Mesothelial cell of epicardium (in vitro differentiated cells): ENCODE measurements at places on chromosomes 11 and 22.

DNA sequence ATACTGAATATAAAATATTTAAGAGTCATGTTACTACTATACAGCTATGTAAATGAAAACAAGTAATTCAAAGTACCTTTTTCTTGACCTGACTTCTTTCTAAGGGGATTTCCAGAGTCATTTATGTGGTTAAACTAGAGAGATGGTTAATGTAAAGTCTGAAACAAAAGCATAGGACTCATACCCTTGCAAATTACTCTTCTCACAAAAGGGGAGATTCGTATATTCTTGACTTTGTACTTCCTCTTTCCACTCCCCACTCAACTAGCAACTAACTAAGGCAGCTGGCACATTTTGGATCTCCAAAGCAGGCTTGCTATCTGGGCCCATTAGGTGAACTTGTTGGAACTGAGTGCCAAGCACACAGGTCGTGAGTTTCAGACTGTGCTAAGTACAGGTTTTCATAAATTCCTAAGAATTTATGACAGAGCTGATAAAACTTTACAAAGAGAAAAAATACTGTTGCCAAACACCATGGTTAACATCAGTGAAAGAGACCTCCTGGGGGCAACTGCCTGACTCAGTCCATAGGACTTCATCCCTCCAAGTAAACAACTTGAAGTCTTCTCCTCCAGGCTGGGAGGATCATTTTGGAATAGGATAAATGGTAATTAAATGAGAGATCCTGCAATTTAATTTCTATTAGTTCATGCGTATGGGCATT lies 77.0 kb upstream of the DDI1 start:
- no peak for DNase-seq

DNA sequence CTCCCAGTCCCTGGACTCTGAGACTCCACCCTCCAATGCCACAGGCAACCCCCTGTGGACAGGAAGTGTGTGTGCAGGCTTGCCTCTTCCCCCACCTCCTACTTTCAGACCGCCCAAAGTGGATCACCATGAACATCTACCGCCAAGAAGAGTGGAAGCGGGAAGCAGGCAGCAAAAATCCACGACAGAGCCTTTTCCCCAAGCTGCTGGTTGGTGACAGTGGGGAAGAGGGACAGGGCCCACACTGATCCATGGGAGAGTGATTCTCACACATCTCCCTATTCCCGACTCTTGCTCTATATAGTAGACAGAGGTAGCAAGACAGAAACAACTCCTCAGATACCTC lies 53.4 kb upstream of the SPATA19 start:
- DNase-seq = peak; percentile 11

DNA sequence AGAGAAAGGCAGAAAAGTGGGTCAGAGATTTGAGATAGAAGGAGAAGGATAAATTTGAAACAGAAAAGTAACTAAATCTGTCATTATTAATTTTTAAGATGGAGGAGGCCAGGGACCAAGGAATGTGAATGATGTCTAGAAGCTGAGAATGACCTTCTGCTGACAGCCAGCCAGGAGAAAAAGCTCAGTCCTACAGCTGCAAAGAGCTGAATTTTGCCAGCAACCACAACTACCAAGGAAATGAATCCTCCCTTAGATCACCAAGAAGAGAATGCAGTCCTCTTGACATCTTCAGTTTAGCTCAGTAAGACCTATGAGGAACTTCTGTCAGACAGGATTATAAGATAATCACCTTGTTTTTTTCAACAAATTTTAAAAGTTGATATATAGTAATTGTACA lies 538.2 kb downstream of the LRRC4C start:
- DNase-seq = no peak

GRCh38 chr11:12938590-12939247 lies 70.4 kb upstream of the RASSF10 start:
- no peak for DNase-seq

DNA sequence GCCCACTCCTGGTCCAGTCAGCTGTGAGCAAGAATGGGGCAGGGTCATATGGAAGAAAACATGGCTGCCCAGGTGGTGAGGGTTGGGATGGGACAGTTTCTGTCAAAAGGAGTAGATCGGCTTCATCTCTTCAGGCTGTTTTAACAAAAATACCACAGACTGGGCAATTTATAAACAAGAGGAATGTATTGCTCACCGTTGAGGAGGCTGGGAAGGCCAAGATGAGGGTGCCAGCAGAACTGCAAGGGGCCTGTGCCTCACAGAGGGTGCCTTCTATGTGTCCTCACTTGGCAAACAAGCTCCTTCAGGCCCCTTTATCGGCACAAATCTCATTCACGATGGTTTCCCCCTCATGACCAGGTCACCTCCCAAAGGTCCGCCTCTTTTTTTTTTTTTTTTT lies 18.1 kb upstream of the RELT start:
- DNase-seq = no peak

DNA sequence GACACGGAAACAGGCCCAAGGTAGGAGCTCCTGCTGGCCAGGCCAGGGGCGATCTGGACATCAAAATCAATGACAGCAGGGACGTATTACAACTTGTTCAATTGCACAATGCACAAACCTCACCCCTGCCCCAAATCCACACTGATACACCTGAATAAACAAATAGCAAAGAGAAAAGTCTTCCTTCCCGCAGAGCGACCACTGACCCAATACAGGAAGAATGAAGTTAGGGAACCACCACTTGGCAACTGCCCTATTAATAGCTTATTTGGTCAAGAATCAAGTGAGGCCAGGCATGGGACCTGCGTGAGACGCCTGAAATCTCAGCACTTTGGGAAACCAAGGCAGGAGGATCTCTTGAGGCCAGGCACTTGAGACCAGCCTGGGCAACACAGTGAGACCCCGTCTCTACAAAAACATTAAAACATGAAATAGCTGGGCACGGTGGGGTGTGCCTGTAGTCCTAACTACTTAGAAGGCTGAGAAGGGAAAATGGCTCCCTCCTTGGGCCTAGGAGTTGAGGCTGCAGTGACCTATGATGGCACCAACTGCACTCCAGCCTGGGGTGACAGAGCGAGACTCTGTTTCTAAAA lies 109.1 kb downstream of the MED15 start:
- no peak for DNase-seq

DNA sequence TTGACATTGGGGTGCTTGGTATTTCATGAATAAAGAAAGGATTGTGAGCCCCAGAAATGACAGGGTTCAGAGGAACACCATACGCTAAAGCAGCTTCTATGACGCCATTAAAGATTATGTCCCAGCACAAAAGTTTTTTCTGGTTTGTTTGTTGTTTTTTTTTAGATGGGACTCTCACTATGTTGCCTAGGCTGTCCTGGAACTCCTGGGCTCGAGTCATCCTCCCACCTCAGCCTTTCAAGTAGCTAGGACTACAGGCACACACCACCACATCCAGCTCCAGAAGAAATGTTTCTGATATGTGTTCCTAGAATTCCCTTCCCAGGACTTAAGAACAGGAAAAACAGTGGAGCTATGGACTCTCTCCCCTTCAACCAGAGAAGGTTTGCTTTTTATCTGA lies 2.6 kb upstream of the RHOG start:
- no peak for DNase-seq

DNA sequence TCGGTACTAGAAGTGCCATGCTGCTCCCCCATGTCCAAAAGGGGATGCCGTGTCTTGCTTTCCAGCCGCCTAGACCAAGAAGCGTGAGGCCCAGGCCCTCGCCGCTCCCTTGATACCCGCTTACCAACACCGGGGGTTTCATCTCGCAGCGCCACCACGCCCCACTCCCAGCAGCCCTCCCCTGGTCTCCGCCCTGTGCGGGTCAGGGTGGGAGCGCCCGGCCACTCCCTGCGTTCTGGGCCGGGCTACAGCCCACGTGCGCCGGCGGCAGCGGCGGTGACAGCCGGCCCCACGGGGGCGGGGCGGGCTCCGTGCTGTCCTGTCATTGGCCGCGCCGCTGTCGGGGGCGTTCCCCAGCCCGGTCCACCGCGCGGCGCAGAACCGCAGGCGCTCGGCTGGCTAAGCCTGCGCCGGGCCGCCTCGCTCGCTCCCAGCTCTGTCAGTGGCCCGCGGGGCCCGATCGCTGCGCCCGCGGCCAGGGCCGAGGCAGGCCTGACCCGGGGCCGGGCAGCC lies at the start of gene MICAL2:
TSS of gene MICAL2 (plus strand) at position 390 of the 513 bp plus-strand sequence. CDS start 51,566 bp downstream, outside the sequence.
- DNase-seq = peak; percentile 85

- no peak for DNase-seq
Measured at GRCh38 chr22:25840891-25841290, 98.9 kb downstream of the MYO18B start.

DNA sequence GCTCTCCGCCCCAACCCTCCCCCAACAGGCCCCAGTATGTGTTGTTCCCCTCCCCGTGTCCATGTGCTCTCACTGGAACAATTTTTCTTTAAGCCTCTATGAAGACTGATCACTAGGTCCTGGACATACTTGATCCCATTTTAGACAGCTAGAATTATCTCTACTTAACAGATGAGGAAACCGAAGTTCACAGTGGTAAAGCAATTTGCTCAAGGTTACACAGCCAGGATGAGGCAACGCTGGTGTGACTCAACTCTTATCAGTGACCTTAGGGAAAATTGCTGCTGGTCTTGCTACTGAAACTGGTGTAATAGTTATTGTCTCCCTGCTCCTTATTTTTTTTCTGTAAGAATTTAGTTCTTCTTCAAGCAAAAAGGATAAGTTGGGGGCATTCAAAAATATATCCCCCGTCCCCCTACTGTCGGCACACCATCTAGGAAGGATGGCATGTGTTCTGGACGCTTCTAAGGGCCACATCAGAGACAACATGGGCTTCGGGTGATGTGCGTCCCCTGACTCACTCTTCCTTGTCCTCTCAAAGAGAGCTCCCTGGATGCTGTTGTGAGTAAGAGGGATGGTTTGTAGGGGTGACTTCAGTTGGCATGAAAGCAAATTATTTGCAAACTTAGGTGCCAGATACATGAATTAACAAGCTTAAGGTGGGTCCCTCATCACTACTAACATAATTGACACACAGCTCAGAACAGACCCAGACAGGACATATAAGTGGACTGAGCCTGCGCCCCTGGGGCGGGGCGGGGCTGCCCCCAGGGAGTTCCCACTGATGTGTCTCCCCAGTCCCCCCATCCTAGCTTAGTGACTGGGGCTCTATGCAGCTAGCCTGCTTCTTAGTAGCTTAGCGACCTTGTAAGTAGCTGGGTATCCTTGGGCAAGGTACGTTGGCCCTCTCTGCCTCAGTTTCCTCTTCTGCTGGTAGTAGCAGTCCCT lies 23.6 kb upstream of the ALX4 start:
- DNase-seq = no peak

DNA sequence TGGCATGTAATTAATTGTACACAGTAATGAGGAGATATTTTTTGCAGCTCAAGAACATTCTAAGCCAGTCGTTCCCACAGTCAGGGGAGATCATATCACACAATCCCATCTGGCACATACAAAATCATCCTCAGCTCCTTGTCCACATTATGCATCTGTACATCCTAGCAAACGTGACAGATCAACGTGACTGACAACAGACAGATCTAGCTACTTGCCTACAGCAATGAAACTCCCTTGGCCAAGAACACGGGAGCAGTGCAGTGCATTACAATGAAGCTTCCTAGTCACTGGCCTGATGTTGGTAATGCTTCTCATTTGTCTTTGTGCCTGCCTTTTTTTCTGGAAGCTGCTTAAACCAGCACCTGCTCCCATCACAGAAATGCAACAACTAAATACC lies 24.5 kb upstream of the GUCY1A2 start:
- DNase-seq = no peak

GRCh38 chr11:42727879-42728278 lies 583.9 kb upstream of the API5 start:
- no peak for DNase-seq

- no peak for DNase-seq
Measured at GRCh38 chr11:3345736-3346135, 33.2 kb downstream of the ZNF195 start.

DNA sequence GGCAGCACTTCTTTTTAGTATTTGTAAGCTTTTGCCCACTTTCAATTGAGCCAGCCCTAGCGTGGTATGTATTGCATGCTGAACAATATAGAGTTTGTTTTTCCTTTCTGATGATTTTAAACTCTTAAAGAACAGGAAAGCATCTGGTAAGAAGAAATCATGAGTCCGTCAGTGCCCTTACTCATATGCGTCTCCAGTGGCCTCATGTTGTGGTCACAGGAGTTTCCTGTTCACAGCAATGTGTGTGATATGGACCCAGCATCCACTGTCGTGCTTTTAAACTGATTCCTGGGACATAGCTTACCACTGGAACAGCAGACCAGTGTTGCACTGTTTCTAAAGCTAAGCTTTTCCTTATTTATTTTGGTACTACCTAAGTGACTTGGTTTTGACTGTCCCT lies 40.1 kb downstream of the BID start:
- DNase-seq = no peak

- DNase-seq = no peak
Measured at GRCh38 chr11:111986589-111986988, 38.6 kb upstream of the DLAT start.

GRCh38 chr11:84319863-84320262 lies 1033.7 kb upstream of the CCDC90B start:
- no peak for DNase-seq

DNA sequence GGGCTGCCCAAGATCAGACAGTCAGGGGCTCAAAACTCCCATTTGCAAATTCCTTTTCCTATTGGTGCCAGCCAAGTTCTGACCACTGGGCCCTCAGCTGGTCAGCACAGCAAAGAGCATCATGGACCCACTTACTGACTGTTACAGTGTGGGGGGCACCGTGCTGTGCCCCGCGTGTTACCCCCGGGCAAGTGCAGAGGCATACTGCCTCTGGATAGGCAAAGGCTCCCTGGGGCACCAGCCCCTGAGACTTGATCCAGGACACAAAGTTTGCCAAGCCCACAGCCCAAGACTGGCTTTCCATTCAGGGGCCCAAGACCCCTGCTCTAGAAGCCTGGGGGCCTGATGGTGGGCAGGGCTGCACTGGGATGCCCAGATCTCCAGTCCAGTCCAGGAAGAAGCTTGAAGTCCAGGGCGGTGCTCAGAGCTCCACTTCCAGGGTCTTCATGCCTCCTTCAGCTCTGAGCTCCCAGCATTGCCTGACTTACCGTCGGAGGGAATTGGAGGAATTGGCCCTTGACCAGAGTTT lies 6.6 kb downstream of the LRRC32 start:
- no peak for DNase-seq

DNA sequence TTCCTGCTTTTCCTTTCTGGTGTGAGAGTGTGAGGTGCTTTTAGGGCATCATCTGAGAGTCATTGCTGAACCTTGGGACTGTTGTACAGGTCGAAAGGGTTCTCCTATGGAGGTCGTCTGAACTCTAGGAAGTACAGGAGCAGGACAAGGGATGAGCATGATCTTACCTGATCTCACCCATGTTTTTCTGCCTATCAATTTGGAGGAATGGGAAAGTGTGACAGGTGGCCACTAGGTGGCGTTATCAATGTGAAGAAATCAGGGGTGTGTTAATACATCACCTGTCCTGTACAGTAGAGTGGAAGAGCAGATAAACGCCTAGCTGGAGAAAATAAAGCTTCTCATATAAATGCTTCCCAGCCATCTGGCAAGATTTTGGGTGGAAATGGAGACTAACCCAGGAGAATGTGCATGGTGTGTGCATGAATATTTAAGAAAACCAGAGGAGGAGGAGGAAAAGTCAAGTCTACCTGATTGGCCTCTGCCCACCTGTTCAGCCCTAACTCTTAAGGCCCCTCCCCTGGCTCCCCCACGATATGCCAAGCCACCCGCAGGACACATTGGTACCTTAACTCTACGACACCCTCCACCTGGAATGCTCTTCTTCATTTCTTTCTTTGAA lies 72.0 kb upstream of the NARS2 start:
- DNase-seq = peak; percentile 64

GRCh38 chr22:32613773-32614392 lies 139.3 kb downstream of the FBXO7 start:
- no peak for DNase-seq

- DNase-seq = no peak
Measured at GRCh38 chr11:6258141-6258540, 1.5 kb upstream of the CCKBR start.
